ENCODE measurements at places on chromosomes 1 and 21.

DNA sequence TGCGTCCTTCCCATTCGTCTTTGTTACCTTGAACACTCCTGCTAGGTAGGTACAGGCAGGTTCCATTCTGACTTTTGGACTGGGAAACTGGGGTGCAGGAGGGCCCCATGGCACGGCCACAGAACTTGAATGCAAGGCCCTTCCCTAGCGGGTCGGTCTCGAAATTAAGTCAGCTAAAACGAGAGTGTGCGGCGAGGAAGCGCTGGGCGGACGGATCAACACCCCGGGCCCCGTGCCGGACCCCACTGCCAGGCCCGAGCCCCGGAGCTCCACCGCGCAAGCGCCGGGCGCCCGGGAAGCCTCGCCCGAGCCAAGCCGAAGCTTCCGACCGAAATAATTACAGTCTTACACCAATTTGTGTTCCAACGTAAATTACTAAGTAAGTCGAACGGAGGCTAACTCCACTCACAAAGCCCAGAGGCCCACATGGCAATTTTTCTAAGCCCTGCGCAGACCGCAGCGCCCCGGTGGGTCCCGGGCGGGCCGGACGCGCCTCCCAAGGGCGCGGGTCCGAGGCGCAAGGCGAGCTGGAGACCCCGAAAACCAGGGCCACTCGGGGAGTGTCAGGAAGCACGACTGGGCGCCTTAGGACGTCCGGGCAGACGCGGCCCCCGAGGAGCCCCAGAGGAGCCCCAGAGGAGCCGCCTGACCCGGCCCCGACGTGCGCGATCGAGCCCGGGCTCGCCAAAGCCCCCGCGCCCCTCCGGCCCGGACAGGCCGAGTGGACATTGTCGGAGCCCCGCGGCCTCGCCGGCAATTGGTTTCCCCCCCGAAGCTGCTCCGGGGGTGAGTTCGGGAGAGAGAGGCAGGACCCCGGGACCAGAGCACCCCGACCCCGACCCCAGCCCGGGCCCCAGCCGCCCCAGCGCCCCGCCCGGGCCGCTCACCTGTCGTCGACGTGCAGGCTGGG lies 624 bp downstream of the RIPK4 start:
- DNase-seq, result no peak

- DNase-seq, result no peak
Observed at GRCh38 chr21:17538576-17538975, 25.7 kb downstream of the CXADR start.

GRCh38 chr1:101474039-101474665 lies 237.3 kb downstream of the S1PR1 start:
- DNase-seq, result peak; percentile 8

DNA sequence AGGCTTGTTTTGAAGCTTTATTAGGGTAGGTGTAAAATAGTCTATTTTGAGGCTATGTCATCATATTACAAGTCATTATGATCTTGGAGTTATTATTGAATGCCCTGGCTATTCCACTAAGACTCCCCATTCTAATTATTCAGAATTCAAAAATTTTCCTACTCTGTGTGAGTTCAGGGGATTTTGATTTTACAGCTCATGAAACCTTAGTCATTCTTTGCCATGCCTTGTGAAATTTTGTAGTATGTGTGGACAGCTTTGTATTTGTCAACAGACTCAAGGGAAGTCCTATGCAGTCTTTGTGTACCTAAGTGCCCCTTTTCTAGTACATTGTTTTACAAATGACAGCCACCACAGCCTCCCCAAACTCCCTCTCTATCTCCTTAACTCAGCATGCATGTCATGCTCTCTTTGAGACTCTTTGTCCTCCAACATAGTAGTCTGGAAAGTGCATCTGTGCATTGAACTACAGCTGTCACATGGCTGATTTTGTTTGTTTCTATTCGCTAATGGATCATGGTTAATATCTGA lies 28.0 kb downstream of the CD1D start:
- DNase-seq, result no peak

- peak; percentile 97 for DNase-seq
Observed at GRCh38 chr1:111346089-111346885, 55.6 kb downstream of the CHIA start.

Data from brain (organoid and tissue), 16 donors.